ENCODE measurements at places on chromosomes 5 and 9.

- DNase-seq: no peak
- H3K4me1 ChIP-seq: no peaks in the 10 kb centered on the region
- no peaks in the 10 kb centered on the region for H3K27me3 ChIP-seq
- H3K4me3 ChIP-seq: no peak overlapping the region
- no peak overlapping the region for H3K27ac ChIP-seq
- no peaks in the 10 kb centered on the region for H3K36me3 ChIP-seq
Observed at GRCh38 chr5:123425431-123425830, 2.2 kb upstream of the CEP120 start.

DNA sequence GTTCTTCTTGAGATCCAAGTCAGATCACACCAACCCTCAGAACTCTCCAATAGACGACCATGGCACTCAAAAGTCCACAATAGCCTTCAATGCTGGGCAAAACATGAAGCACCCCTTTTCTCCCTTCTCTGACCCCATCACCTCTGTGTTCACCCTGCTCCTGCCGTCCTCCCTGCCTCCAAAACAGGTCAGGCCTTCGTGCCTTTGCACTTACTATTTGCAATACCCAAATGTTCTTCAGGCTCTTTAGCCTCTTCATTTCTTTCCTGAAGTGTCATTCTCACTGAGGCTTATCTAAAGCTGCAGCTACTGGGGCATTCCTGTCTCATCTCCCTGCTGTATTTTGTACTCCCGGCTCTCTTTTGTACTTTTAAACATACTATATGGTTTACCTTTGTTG, 2.0 kb upstream of the ROPN1L start:
- H3K36me3 ChIP-seq: no peaks in the 10 kb centered on the region
- no peak overlapping the region for H3K4me3 ChIP-seq

- no peak overlapping the region for H3K27ac ChIP-seq
- H3K4me1 ChIP-seq: no peaks in the 10 kb centered on the region
- H3K36me3 ChIP-seq: no peaks in the 10 kb centered on the region
- DNase-seq: no peak
Observed at GRCh38 chr9:119501374-119501773, 132.1 kb upstream of the BRINP1 start.

GRCh38 chr5:38468978-38469706, 87.3 kb downstream of the LIFR start:
- H3K27me3 ChIP-seq: no peaks in the 10 kb centered on the region
- no peaks in the 10 kb centered on the region for H3K36me3 ChIP-seq
- H3K4me1 ChIP-seq: peaks cover 12% of the 10 kb centered on the region
- H3K4me3 ChIP-seq: no peak overlapping the region
- peak overlapping the region; percentile 93 for H3K27ac ChIP-seq

DNA sequence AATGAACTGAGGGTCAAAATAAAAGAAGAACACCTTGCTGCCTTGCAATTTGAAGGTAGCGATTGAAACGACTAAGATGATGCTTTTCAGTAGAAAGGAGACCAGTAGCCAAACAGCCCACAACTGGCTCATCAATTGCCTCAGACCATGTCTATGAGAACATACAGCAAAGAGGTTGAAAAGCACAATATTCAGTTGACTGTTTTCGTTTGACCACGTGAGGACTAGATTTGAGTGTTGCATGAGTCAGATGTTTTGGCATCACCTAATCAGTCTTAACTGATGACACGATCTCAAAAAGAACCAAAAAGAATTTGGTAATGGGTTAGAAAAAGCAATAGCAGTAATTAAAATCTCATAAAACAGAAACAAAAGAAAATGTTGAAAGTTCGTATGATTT, 82.7 kb upstream of the IL7R start:
- DNase-seq: no peak
- no peak overlapping the region for H3K4me3 ChIP-seq

GRCh38 chr5:41748631-41749030, 121.6 kb downstream of the OXCT1 start:
- DNase-seq: no peak
- no peaks in the 10 kb centered on the region for H3K4me1 ChIP-seq
- H3K4me3 ChIP-seq: no peak overlapping the region
- H3K27ac ChIP-seq: no peak overlapping the region

DNA sequence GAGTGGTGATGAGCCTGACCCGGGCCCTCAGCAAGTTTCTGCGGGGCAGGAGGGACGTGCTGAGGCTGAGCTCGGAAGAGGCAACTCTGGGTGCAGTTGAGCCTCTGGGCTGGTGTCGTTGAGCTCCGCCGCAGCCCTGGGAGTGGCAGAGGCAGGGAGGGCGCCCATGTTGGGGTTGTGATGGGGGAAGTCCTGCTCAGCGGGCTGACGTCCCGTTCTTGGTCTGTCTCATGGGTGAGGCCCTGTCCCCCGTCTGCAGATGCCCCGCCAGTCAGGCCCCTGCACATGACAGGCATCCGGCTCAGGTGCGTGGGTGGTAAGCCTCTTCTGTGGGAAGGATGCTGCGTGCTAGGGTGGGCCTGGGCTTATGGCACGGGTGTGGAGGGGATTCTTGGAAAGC, 64.3 kb downstream of the RXRA start:
- no peak overlapping the region for H3K27ac ChIP-seq
- H3K27me3 ChIP-seq: no peaks in the 10 kb centered on the region
- no peaks in the 10 kb centered on the region for H3K36me3 ChIP-seq
- no peak for DNase-seq

DNA sequence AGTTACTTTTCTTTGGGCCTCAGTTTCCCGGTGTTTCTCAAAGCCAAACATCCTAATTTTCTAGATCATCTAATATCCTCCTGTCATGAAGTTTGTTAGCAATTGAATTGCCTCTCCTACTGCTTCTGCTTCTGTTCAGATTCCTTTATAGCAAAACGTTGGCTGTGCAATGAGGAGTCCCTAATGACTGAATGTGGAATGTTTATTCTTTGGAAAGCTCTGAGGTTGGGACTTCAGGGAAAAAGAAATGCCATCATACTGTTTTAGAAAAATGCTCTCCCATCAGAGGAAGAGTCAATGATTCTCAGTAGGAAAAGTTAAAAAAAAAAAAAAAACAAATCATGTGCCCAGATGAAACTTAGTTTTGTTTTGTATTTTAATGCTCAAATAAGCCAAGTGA, 268.7 kb upstream of the PAPPA start:
- H3K27me3 ChIP-seq: no peaks in the 10 kb centered on the region
- no peaks in the 10 kb centered on the region for H3K4me1 ChIP-seq
- no peak overlapping the region for H3K27ac ChIP-seq
- DNase-seq: no peak
- H3K36me3 ChIP-seq: no peaks in the 10 kb centered on the region

DNA sequence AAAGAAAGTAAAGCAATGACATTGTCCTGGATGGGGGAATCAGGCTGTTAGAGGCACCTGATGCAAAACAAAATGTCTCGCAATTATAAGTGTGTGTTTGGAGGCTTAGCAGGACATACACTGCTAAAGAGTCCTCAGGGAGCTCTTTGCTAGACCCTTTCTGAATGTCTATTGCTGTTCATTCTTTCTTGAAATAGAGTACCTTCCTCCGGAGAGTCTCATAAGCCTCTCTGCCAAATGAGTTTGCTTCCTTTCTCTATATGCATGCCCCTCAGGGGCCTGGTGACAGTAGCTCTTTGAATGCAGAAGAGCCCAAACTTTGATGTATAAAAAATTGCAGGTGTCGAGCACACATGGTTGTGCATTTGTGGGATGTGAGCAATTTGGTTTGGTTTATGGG, 26.4 kb upstream of the ADAMTSL1 start:
- H3K27ac ChIP-seq: peak overlapping the region; percentile 74
- H3K4me1 ChIP-seq: peaks cover 15% of the 10 kb centered on the region
- no peak for DNase-seq
- no peaks in the 10 kb centered on the region for H3K27me3 ChIP-seq

- H3K4me3 ChIP-seq: no peak overlapping the region
- DNase-seq: no peak
- H3K4me1 ChIP-seq: no peaks in the 10 kb centered on the region
- no peaks in the 10 kb centered on the region for H3K27me3 ChIP-seq
- no peaks in the 10 kb centered on the region for H3K36me3 ChIP-seq
Observed at GRCh38 chr5:158392753-158393152, 533.8 kb upstream of the CLINT1 start.

DNA sequence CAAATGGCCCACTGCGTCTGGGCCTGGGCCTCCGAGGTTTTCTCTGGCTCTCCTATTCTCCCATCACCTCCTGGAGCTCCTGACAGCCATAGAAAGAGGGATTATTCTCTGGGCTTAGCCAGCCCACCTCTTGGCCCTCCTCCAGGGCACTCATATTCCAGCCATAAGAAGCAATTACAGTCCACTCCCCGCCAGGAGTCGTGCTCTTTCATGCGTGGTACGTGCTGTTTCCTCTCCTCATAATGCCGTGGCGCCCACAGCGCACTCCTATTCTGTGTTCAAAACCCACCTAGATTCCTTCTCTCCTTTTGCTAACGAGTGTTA, 240.8 kb upstream of the ZNF462 start:
- H3K27me3 ChIP-seq: no peaks in the 10 kb centered on the region
- no peak for DNase-seq
- H3K4me3 ChIP-seq: no peak overlapping the region
- H3K4me1 ChIP-seq: no peaks in the 10 kb centered on the region
- H3K36me3 ChIP-seq: no peaks in the 10 kb centered on the region

DNA sequence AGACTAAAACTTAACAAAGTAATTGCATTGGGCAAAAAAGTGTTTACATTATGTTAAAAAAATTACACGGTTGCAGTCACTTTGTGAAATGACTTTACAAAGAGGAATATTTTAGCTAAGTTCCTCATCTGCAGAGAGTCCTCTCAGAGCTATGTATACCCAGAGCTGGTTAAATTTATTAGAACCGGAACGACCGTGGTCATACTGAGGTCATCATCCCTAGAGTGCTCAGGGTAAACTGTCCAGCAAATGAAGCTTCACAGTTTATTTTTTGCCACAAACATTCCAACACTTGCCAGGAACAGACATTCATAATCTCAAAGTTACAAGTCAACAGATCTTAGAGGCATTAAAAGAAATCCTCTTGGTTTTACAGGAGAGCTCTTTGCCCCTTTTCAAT, 897 bp downstream of the ROPN1L start:
- no peaks in the 10 kb centered on the region for H3K27me3 ChIP-seq
- H3K4me3 ChIP-seq: no peak overlapping the region
- no peak overlapping the region for H3K27ac ChIP-seq
- DNase-seq: no peak

DNA sequence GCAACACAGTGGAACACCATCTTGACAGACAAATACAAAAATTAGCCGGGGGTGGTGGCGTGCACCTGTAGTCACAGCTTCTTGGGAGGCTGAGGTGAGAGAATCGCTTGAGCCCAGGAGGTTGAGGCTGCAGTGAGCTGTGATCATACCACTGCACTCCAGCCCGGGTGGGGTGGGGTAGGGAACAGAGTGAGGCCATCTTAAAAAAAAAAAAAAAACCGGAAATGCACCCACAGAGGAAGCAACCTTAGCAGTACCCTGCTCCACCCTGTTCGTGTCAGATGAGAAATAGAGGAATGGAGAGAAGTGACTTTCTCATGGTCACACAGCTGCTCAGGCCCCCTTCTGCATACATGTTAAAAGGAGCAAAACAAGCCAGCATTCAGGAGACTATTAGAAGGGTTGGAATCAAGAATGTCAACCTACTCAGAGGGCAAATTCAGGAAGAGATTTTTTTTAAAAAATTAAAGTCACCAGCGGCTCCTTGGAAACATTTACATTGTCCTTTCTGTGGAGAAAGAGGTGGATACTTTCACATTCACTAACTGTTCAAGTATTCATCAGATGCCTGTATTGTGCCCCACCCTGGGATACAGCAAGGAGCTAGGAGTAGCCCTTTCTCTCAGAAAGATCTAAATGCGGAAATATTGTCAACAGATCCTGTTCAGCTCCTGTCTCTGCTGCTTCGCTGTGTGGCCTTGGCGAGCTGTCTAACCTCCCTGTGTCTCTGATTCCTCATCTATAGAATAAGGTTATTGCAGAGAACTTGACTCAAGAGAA, 41.0 kb downstream of the CYFIP2 start:
- H3K27ac ChIP-seq: no peak overlapping the region
- H3K4me3 ChIP-seq: no peak overlapping the region
- no peaks in the 10 kb centered on the region for H3K4me1 ChIP-seq
- no peaks in the 10 kb centered on the region for H3K27me3 ChIP-seq

Measured in uterus (tissue), 4 donors.